ENCODE measurements at places on chromosomes 1 and 21.

DNA sequence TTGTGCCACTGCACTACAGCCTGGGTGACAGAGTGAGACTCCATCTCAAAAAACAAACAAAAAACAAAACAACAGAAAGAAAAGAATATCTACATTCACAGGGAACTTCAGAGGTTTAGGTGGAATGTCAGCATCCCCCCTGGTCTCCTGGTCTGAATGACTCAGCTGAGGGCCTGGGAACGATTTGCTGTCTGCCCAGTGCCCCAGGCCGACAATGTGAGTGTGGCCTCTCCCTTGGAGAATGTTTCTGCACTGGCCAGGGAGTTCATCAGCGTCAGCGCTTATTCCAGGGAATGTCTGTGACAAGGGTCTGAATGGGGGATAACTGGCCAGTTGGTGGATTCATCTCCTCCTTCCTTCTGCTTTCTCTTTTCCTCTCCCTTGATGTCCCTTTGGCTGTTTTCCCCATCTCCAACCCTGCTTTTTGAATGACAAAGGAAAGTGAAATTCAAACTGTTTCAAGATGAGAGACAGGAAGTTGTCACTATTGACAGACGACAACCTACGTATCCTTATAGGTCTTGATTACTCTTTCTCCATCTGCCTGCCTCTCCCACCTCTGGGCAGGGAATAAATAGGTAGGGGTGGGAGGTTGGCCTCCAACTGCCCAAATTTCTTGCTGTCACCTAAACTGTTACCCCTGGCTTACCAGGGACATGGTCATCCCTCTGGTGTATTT, 213.1 kb downstream of the HHAT start:
- no peak for DNase-seq

DNA sequence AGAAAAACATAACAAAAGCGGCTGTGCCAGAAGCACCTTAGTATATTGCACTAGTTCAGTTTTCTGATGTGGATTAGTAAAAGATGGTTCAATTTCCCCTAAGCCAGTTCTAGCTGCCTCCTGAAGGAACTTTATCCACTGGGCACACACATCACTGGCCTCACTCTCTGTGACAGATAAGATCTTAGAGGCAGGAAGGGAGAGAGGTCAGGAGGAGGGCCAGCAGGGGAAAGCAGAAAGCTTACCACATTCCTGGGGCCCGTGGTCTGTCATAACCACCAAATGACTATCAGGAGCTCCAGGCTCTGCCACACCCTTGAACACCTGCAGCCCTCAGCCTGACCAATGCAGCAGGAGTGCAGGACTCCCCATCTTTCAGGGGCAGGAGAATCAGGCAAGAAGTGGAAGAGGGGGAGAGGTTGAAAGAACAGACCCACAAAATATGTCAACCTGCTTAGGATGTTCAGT, 37.8 kb downstream of the LRRC71 start:
- no peak for DNase-seq

GRCh38 chr1:214864896-214865688, 217.4 kb upstream of the KCNK2 start:
- DNase-seq, result no peak

- no peak for DNase-seq
Measured at GRCh38 chr1:85559890-85560289, 20.7 kb upstream of the CCN1 start.

DNA sequence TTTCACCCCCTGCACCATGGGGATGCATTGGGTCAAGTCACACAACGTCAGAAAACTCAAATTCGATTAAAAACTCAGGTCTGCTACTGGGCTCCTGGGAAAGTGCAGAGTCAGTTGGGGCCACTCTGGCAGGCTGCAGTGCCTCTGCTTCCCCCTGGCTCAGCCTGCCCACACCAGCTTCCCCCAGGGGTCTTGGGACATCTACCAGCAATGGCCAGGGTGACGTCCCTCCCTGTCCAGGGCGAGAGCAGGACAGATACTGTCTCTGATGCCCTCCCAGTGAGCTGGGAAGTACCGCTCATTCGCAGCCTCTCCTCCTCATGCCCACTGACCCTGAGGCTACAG, 106.2 kb upstream of the COL6A1 start:
- no peak for DNase-seq

GRCh38 chr1:204340081-204340889, 19.4 kb downstream of the PLEKHA6 start:
- DNase-seq, result no peak

GRCh38 chr1:26234644-26235370, 807 bp downstream of the CEP85 start:
- DNase-seq, result peak; percentile 37

- no peak for DNase-seq
Measured at GRCh38 chr1:243841507-243841906, 8.5 kb downstream of the AKT3 start.

DNA sequence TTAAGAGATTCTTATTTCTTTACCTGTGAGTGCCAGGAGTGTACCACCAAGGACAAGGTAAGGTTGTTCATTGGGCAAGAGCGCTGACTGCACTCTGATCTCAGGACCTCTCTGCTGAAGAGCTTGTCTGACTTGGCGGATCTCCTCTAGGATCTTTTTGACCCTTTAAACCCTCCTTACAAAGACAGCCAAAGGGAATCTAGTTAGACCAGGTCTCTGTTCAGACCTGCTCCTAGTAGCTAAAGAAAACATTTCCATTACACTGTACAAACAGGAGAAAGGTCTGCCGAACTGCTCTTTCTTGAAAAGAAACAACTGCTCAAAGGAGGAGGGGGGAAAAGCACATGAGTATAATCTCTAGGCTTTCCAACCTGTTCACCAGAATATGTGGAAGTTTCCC, 49.3 kb downstream of the SMYD2 start:
- no peak for DNase-seq

DNA sequence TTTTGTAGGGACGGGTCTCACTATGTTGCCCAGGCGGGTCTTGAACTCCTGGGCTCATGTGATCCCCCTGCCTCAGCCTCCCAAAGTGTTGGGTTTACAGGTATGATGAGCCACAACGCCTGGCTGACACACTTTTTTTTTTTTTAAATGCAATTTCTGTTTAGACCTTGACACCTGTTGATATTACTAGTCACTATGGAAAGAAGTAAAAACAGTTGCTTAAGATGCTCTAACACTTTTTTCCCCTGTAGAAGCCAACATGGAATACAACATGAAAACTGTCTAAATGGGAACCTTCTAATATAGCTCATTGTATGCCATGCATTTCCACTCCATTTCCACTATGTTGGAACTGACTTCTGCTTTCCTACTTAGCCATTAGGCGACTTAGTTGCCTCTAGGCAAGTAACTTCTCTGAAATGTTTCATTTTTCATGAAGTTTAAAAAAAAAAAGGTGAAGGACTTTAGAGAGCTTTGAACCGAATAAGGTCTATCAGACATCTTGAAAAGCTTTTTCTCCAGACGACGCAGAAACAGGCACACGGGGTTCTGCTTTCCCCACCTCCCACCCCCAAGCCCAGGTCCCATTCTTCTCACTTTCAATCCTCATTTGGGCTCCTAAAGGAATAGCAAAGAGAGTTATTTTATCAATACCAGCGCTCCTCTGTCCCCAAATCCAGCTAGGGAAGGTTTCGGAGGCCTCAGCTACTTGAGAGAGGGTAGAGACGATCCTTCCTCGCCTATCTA, 648 bp upstream of the DR1 start:
- no peak for DNase-seq

DNA sequence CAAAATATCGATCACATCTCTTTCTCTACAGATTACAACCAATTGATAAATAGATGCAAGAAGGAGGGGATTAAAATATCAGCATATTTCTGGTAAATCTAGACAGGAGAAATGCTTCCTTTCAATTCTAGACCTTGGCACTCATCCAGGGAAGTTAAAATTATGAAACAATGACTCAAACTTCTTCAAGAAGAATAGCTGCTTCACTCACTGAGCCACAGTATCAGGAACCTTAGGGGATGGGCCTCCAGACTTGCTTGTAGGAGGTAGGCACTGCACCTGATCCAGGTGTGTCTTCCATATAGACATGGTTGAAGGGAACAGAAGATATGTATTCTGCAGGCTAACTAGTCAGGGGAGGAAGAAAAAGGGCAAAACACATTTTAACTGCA, 9.8 kb downstream of the SLAMF7 start:
- DNase-seq, result no peak

DNA sequence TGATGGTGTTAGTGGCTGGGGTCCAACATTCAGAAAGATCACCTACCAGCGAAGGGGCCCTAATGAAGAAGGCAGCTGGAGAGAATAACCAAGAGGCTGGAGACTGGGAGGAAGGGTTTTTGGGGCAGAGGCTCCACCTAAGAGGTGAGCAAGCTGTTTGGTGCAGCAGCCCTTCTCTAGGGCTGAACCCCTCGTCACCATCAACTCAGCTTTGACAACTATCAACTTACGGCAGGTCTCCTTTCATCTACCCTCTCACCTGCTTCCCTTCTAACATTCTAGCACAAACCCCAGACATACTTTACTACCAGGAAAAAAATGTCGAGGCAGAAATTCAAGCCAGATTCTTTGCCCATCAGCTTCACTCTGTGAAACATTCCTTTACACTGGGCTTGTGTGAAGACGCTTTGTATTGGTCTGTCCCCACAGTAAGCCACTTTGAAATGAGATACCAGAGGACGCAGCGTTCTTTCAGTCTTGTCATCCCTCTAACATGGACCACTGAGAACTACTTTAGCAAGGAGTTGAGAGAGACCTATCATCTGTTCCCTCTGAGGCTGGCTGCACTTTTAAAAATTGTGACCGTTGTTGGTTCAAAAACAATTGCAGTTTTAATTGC, 84.6 kb downstream of the RAVER2 start:
- DNase-seq, result no peak

- no peak for DNase-seq
Measured at GRCh38 chr1:188904201-188904600, 1573.5 kb downstream of the BRINP3 start.

DNA sequence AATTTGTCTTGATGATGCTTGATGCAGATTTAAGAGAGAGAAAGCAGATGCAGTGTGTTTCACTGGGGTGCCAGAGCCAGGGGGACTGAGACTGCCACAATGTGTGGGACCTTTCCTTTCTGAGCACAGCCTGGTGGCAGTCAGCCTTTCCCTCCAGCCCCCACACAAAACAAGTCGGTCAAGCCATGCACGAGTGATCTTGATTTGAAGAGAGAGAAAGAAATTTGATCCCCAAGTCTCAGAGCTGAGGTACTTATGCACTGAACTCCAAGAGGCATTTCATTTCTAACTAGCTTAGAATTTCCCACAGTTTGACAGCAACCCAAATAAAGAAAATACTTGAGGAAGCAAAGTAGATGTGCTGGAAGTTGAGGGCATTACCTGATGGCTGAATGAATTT, 193.8 kb downstream of the ST6GALNAC3 start:
- no peak for DNase-seq

- no peak for DNase-seq
Measured at GRCh38 chr21:14991957-14992356, 72.8 kb downstream of the NRIP1 start.

GRCh38 chr1:183471743-183472487, 384 bp upstream of the SMG7 start:
- peak; percentile 98 for DNase-seq

DNA sequence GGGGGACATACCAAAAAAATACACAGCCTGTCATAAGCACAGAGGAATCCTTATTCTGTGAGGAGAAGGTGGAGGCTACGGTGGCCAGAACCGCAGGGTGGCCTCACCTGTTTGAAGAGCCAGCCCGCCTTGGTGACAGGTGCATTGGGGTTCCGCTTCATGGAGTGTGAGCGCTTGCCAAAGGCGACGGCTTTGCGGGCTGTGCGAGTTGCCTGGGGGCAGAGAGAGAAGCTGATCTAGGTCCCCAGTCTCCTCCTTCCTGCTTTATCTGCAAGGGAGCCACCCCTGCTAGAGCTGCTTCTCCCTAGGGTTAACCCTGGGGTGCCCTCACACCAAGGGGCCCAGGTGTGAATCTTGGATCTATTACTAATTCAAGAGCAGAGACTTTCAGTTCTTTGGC, 54.3 kb upstream of the GOLT1A start:
- no peak for DNase-seq

DNA sequence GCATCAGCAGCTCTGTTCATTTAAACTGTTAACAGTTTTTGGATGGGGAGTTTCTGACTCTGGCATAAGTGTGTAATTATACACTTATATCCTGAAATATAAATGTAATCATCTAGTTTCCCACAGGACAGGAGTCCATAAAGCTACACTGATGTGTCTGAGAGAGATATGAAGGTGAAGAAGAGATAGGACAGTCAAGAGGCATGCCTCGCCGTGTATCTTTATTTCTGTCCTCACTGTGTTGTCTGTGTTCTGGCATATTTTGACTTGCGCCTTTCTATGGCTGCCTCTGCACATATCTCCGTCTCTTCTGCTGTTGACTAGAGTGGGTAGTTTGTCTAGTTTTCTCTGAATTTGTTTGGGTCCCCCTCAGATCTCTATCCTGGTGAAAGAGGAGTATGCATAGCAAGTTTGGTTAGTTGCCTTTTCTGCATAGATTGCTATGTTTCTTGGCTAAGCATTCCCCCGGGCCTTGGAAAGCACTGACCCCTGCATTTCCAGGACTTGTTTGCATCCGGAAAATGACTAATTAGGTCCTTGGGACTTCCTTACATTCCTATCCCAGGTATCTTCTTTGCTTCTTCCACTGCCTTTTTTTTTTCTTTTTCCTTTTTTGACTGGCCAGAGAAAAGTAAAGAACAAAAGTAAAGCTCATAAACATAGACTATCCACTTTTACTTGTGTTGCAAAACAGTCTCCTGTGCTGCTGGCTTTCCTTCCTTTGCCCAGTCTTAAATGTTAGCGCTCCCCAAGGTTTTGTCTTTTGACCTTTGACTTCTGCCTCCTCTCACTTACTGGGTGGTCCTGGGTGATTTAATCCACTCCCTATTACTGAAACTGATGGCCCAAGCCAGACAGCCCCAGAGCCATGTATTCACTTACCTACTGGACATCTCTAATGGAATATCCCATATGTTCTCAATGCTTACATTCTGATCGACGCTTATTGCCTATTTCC, 27.6 kb upstream of the CNN3 start:
- no peak for DNase-seq

DNA sequence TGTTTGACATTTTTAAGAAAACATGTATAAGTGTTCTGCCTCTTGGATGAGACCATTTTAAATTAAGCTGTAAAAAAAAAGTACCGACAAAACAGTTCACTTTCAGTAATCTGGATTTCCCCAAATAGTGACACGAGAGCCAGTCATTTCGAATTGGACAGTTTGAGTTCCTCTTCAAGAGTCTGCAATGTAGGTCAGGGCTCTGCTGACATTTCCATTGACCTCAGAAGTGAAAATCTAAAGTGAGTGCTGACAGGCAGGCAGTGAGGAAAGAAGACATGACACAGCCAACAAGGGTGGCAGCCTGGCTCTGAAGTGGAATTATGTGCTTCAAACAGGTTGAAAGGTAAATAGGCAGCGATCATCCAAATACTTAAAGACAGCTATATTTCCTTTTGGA, at the start of gene IL23R:
Gene IL23R, plus strand, starts transcription at position 259 of the 400 bp plus-strand sequence. CDS start 1,667 bp downstream, outside the sequence.
- peak; percentile 20 for DNase-seq

DNA sequence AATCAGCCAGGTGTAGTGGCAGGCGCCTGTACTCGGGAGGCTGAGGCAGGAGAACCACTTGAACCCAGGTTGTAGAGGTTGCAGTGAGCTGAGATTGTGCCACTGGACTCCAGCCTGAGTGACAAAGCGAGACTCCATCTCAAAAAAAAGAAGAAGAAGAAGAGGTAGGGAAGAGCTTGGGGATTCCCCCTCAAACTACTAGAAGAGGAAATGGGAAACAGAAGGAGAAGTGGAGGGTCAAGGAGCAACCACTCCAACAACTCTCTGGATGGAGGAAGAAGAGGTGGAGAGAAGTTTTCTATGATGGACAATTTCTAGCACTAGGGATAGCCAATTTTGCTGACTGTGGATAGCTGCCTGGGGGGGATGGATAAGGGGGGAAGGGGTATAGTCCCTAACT, 14.9 kb upstream of the SLAMF9 start:
- DNase-seq, result no peak

- DNase-seq, result no peak
Measured at GRCh38 chr1:167767761-167768160, 46.0 kb downstream of the MPZL1 start.

GRCh38 chr1:38680801-38681510, 178.6 kb downstream of the RRAGC start:
- DNase-seq, result no peak

Data from CD4-positive, alpha-beta T cell treated with Interferon alpha-2 for 1 hour (primary cell).